ENCODE measurements at places on chromosomes 2 and 18.

GRCh38 chr18:76874642-76875389 is 52.5 kb downstream of the ZNF236 start:
- no peak for DNase-seq

DNA sequence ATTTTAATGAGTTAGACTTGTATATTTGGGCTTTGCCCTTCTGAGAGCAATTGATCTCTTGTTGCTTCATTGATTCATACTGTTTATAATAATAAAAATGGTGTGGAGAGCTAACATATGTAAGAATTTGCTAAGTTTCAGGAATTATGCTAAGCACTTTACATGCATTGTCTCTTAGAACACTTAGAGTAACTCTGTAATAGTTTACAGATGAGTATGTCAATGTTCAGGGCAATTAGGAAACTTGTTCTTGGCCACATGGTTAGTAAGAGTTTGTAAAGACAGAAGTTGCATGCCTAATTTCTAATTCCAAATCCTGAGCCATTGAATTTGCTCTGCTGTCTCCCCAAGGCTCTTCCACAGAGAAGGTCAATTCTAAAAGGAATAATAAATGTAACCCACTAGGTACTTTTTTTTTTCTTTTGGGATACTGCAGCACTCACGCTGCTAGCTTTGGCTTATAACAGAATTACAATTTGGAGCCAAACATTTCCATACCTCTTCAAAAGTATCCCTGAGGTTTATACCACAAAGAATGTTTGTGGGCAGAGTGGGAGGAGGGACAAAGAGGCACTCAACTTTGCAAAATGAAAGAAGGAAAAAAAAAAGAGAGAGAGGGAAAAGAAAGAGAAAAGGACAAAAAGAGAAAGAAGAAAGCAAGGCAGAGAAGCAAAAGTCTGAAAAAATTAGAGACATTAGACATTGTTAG is 232.4 kb downstream of the CALCRL start:
- peak; percentile 66 for DNase-seq

- no peak for DNase-seq
Observed at GRCh38 chr2:179373816-179374215, 109.2 kb upstream of the SESTD1 start.

- DNase-seq: peak; percentile 84
Observed at GRCh38 chr2:191631754-191632153, 46.2 kb upstream of the NABP1 start.

DNA sequence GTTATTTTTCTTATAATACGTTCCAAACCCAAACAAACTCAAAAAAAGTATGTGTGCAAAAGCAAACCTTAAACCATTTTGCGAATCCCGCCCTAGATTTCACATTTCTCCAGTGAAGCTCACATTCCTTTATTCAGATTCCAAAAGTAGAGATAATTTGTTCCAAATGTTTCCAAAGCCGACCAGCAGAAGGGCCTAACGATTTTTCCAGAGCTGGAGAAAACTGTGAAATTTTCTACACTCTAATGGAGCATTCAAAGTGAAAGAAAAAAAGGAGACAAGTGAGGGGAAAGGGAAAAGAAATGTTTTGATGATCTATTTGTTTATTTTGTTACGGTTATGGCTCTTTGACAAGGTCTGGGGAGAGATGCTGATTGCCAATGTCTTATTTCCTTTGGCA is 286.5 kb upstream of the SLC14A2 start:
- DNase-seq: peak; percentile 76

GRCh38 chr2:109086743-109087020 is 42.3 kb upstream of the SH3RF3 start:
- DNase-seq: no peak

GRCh38 chr18:48409591-48410094 is 460 bp upstream of the ZBTB7C start:
- no peak for DNase-seq

GRCh38 chr2:24183366-24184069 is 8.7 kb downstream of the FAM228A start:
- DNase-seq: no peak

DNA sequence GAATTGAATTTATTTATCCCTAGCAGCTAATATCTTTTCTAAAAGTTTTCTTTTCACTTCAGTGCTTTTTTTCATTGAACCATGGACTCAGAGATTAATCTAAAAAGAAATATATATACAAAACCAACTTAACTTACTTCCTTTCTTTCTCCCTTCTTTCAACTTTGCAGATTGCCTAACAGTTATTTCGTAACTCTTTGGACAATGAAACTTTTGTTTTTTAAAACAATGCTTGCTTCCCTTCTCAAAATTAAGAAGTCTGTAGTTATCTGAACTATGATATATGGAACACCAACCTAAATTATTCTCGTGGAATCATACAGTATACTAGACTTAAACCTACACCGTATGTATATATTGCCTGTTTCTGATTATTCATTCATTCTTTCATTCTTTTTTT is 62.9 kb downstream of the MIB1 start:
- DNase-seq: no peak

- no peak for DNase-seq
Observed at GRCh38 chr2:40466332-40466906, 14.5 kb upstream of the SLC8A1 start.

DNA sequence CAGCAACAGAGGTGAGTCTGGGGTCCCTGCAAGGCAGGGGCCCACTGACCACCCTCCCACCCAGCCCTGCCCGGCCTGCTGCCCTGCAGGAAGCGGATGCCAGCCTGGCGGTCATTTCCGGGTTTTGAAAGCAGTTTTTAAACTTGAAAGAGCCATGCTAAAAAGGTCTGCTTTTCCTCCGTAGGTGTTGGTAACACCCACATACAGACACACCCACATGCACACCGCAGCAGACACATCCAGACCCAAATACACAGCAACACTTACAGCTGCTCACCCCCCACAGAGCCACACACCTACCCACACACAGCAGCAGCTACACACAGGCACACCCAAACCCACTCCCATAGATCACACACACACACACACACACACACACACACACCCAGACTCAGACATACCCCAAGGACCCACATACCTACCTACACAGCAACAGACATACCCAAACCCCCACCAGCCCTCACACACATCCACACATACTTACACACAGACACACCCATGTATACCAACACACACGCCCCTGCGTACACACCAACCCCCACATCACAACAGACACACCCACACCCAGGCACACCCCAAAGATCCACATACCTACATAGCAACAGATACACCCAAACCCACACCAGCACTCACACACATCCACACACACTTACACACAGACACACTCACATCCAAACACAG is 7.6 kb downstream of the ZFP36L2 start:
- DNase-seq: no peak

DNA sequence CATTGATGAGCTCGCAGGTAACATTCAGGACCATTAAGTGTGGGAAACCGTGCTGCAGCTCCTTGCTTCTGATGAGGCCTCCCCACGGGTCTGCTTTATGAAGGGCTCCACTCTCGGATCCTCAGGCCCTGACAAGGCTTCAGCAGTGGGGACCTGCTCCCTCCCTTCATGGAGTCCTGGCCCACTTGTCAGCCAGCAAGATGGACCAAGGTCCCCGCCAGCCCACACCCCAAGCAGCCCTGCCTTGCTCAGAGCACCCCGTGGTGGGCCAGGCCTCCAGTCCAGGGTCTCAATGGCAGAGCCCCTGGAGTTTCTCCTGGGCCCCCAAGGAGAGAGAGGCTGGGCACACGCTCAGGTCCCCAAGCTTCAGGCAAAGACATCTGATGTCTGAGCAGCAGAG is 41.5 kb downstream of the CROCC2 start:
- no peak for DNase-seq

Data from fibroblast of skin of abdomen (primary cell).